ENCODE measurements at places on chromosomes 2 and 18. TPM values are rescaled to one million over a fixed set of nuclear protein-coding genes. Genes with fewer than 3 reads are reported as not detected.
A peak's percentile ranks its signal among the peaks of the same experiment; 100 is the strongest.

DNA sequence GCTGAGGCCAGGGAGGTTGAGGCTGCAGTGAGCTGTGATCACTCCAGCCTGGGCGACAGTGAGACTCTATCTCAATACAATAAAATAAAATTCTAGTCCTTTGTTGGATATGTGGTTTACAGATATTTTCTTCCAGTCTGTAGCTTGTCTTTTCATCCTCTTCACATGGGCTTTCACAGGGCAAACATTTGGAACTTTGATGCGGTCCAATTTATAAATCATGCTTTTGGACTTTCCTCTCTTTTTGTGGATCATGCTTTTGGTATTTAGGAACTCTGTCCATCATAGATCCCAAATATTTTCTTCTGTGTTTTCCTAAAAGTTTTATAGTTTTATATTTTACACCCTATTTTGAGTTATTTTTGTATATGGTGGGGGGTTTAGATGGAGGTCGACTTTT is 14.9 kb downstream of the RAB10 start:
- DNase-seq: no peak

DNA sequence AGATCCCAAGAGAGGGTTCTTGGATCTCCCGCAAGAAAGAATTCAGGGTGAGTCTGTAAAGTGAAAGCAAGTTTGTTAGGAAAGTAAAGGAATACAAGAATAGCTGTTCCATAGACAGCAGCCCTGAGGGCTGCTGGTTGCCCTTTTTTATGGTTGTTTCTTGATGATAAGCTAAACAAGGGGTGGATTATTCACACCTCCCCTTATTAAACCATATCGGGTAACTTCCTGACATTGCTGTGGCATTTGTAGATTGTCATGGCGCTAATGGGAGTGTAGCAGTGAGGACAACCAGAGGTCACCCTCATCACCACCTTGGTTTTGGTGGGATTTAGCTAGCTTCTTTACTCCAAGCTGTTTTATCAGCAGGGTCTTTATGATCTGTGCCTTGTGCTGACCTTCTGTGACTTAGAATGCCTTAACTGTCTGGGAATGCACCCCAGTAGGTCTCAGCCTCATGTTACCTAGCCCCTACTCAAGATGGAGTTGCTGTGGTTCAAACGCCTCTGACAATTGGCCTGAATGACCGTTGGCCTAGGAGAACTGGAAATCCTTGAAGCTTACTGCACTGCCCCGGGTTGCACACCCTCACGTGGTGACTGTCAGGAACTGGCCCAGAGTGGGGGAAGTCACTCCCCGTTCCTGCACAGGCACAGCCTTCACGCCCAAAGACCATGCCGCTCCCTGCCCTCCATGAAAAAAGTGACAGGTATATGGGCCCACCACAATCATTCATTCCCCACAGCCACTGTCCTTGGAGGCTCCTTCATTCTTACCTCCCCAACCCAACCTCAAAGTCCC is 136.9 kb downstream of the SEPTIN10 start:
- no peak for DNase-seq

GRCh38 chr2:68274022-68274421 is 21.7 kb upstream of the PPP3R1 start:
- no peak for DNase-seq

GRCh38 chr2:190847504-190848081 is 33.0 kb upstream of the GLS start:
- no peak for DNase-seq

GRCh38 chr2:217570394-217570793 is 432.4 kb downstream of the TNS1 start:
- no peak for DNase-seq

DNA sequence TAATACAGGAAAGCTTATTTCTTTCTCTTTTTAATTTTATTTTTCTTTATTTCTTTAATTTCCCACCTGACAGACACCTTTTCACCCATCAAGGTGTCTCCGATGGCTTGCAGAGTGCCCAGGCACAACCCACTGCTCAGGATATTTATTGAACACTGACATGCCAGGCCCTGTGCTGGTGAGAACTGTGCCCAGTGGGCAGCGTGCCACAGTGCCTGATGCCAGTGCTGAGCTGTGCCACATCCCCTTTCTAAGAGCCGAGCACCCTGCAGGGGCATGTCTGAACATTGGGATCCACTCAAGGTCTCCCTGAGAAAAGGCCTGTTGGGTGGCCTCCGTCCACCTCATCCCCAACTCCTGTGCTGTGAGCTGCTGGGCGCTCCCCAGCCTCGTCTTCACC is 158.6 kb upstream of the RAB6C start:
- DNase-seq: no peak

DNA sequence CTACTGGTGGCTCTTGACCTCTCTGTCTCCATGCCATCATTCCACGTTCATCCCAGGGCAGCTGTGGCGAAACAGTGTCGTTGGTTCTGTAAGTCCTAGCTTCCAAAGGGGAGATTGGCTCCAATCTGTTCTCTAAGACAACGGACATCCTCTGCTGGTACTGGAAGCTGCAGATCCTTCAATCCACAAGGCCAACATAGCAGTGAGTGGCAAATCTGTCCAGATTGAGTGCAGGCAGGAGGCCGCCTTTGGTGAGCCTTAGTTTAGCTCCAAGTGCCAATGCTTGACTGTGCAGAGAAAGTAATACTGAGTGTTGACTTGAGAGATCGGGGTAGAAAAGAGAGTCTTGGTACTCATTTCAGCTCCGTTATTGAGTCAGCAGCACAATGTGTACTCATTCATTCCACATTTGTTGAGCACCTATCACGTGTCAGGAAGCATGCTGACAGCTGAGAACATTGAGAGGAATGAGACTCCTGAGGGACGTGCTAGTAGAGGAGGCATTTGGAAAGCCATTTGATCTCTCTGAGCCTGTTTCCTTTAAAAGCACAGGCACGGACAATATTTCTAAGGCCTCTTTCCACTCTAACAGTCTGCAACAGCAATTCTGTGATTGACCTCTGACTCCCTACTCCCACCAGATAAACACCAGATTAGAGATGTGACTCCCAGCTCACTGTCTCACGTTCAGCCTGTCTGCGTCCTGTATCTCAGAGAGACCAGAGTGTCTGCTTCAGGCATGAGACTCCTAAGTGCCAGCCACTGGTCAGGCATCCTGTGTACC is 306.0 kb downstream of the CLIP4 start:
- no peak for DNase-seq

DNA sequence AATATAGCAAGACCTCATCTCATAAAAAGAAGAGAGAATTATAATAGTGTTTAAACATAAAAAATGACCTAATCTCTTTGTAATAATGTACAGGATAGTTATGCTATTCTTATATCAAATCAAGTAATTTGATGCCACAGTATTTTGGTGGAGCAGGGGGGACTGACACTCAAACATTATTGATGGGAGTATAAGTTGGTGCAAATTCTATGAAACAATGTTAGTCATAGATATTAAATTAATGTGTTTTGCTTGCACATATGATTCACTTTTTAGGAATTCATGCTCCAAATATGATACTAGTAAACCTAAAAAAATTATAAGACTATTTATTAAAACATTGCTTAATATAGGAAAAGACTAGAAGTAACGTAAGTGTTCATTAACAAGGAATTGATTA is 256.1 kb upstream of the SYT4 start:
- DNase-seq: no peak

GRCh38 chr2:62238236-62238635 is 42.3 kb downstream of the B3GNT2 start:
- no peak for DNase-seq

- DNase-seq: no peak
These were observed 6.0 kb downstream of the GAREM2 start for GRCh38 chr2:26178746-26179436.

- no peak for DNase-seq
These were observed 130.6 kb upstream of the OTX1 start for GRCh38 chr2:62920070-62920469.

GRCh38 chr2:11377928-11378545 is 33.6 kb upstream of the ROCK2 start:
- DNase-seq: no peak

GRCh38 chr2:12948961-12949353 is 232.2 kb downstream of the TRIB2 start:
- DNase-seq: no peak

DNA sequence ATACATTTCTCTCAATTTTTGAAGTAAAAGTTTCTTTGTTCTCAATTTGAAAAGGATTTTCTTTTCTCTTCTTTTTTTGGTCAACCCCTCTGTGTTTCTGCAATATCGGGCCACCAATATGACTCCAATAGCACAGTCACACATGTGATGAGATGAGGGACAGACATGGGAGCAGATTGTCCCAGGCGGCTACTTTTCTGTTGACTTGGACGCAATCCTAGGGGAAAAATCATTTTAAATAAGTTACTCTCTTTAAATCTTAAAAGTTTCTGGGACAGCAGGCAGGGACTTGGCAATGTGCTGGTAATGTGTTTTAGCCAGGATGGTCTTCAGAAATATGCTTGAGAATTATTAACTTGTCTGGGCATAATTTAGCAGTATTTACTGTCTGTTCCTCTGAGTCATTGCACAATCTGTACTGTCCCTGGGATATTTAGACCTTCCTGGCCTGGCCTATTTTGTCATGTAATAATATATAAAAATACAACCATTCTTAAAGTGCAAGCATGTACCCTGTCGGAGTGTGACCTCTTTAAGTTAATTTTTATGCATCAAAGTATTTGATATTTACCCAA is 388.5 kb upstream of the FANCL start:
- no peak for DNase-seq

GRCh38 chr2:226030788-226031646 is 631.5 kb downstream of the NYAP2 start:
- DNase-seq: peak; percentile 70

DNA sequence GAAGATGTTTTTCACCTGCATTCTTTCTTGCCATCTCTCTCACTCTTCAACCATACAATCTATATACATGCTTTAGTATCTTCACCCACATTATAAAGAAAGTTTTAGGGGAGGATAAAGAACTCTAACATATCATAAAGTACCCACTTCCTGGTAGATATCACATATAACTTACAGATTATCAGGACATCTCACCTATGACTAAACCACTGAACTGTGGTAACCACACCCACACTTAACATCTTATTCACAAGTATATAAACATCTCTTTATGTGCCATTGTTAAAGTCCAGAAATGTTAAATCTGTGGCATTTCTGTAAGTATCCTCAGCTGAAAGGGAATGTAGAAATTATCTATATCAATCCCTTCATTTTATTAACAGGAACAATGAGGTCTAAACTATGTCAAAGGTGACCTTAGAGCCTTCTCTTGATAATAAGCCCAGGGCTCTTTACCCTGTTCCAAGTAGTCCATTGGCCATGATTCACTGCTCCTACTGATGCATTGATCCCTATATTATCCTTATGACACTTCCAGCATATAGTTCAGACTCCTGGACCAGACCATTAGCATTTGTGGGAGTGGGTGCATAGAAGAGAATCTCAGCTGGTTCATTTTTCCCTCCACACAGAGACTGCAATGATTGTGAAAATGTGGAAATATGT is 182.4 kb downstream of the SUCLG1 start:
- no peak for DNase-seq

GRCh38 chr2:122739732-122740593 is 984.5 kb downstream of the TSN start:
- no peak for DNase-seq

DNA sequence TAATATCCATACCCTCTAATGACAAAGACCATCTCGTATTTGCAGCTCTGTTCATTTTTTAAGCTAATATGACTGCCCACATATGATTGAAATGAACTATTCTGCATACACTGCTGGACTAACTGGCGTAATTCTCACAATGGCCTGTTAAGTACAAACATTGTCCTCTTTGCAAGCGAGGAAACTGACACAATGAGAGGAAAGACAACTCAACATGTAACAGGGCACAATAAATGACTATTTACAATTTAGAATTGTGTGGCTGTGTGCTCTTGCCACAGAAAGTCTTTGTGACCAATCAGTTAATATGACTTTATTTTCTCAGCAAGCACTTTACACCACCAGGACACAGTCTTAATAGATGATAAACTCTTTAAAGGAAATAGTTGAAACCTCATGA is 498.0 kb downstream of the CNTNAP5 start:
- DNase-seq: no peak

DNA sequence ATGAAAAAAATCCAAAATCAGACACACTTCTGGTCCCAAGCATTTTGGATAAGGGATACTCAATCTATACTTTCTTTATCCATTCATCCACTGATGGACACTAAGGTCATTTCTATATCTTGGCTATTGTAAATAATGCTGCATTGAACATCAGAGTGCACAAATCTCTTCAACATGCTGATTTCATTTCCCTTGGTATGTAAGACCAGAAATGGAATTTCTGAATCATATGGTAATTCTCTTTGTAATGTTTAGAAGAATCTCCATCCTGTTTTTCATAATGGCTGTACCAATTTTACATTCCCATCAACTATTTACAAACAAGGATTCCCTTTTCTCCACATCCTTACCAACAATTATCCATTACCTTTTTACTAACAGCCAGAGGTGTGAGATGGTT is 33.7 kb upstream of the MCM6 start:
- DNase-seq: no peak

DNA sequence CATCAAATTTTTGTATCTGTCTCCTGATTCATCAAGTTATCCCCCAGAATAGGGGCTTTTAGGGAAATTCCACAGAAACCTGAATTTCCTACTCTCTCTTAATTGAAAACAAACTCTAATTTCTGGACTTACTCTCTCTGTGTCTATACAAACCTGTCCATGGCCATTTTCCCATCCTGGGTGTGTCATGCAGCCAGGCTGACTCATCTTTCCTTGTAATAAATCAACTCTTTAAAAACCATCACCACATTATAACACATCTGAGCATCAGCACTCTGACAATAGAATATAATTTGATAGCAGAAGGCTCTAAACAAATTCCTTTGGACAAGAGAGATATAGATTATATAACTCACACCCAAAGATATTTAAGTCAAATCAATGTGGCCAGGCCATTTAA is 610.2 kb downstream of the DCC start:
- DNase-seq: no peak

SLC9A4 gene
- 0.22 TPM for polyA plus RNA-seq

GCA gene
- 18.1 TPM for polyA plus RNA-seq

FIGLA gene
- polyA plus RNA-seq: not detected

HNRNPLL gene
- polyA plus RNA-seq: 28.4 TPM

CPLX4 gene
- not detected for polyA plus RNA-seq

IL36RN gene
- polyA plus RNA-seq: not detected

MOGAT1 gene
- polyA plus RNA-seq: not detected

DNER gene
- 2.9 TPM for polyA plus RNA-seq

FHOD3 gene
- 35.4 TPM for polyA plus RNA-seq

BOLL gene
- polyA plus RNA-seq: not detected

NT5C1B gene
- 0.04 TPM for polyA plus RNA-seq

All from urinary bladder (tissue), 4 donors.